ENCODE measurements at places on chromosomes 12 and 14.

GRCh38 chr12:64006211-64006825 lies 161.8 kb downstream of the SRGAP1 start:
- no peak for DNase-seq

DNA sequence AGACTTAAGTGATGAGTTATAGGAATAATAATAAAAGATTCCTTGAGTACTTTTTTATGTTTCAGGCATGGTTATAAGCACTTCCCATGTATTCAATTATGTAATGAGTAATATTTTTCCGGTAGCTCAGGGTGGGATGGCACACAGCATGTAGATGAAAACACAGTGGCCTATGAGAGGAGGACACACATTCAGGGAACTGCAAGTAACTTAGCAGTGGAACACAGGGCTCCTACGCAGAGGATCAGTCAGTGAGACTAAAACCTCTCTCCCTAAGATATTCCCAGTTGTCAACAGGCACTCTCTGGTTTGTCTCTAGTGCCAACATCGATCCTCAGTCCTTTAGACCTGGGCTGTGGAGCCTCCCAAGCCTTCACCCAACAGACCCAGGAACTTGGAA lies 219.4 kb downstream of the DIO2 start:
- DNase-seq: no peak

- DNase-seq: no peak
These were observed 46.8 kb upstream of the PCED1B start for GRCh38 chr12:47032644-47033043.

GRCh38 chr12:28107679-28108078 lies 82.6 kb upstream of the CCDC91 start:
- DNase-seq: no peak

GRCh38 chr14:103372552-103373304 lies 12.5 kb upstream of the MARK3 start:
- DNase-seq: peak; percentile 60

- DNase-seq: no peak
These were observed 164.6 kb downstream of the EGLN3 start for GRCh38 chr14:33786091-33786825.

DNA sequence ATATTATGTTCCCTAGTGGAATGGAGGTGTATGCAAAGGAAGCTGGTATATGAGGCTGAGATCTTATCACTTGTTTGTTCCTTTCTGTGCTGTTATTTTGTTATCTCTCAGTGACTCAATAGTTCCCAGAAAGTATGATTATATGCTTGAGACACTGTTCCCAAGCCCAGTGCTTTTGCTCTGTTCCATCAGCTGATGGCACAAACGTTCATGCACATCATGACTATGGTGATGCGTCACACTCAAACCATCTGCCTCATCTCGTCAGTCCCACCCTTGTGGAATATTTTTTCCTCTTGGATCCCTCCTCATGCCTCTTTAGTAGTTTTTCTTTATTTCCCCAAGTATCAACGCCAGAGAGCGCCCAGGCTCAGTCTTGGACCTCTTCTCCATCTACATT lies 786.9 kb downstream of the AACS start:
- no peak for DNase-seq

GRCh38 chr12:59927032-59927431 lies 331.2 kb downstream of the SLC16A7 start:
- no peak for DNase-seq

DNA sequence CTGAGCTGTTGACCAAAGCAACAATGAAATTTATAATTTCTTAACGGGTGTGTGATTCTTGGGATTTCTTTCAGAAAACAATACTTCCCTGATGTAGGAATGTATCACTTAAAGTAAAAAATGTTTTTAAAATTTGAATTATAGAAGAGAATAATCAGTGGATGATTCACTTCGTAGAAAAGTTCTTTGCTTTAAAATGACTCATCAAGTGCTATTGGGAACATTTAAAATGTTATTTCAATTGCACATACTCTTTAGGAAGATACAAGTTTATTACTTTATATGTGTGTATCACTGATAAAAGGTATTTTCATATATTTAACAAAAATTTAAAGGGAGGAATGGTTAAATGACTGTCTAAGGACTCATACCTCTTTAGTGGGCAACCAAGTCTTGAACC lies 155.3 kb downstream of the PDE3A start:
- no peak for DNase-seq

GRCh38 chr14:99603471-99604277 lies at the start of gene CCDC85C:
Gene CCDC85C, minus strand, starts transcription at chr14:99604207. Its CDS starts 248 bp downstream, at chr14:99603959.
- peak; percentile 71 for DNase-seq

- DNase-seq: no peak
These were observed 71.8 kb upstream of the BCAT1 start for GRCh38 chr12:25020621-25021243.

DNA sequence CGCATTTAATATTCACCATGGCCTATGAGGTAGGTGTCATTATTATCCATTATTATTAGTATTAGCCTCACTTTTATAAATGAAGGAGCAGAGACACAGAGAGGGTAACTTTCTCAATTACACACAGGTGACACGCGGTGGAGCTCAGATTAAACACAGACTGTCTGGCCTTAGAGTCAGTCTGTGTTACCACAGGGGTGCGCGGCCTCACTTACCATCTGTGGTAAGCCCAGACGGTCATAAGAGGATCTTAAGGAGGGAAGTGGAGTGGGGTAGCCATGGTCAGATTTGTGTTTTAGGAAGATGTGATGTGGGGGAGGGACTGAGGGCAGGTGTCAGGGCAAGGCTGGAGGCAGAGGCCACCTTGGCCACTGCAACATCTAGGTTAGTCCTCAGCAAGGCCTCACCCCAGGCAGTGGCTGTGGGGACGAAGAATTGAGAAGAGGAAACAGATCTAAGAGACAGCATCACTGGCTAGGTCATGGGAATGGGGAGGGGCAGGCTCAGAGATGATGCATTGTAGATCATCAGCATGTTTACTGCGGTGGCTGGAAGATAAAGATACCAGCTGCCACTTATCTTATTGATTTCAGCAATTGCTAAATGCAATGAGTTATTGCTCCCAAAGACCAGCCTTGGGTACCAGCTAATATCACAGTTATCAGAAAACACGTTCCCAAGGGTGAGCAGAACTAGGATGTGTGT lies 67.1 kb downstream of the SERPINA3 start:
- no peak for DNase-seq

GRCh38 chr14:52053044-52053443 lies 15.8 kb downstream of the NID2 start:
- DNase-seq: no peak

DNA sequence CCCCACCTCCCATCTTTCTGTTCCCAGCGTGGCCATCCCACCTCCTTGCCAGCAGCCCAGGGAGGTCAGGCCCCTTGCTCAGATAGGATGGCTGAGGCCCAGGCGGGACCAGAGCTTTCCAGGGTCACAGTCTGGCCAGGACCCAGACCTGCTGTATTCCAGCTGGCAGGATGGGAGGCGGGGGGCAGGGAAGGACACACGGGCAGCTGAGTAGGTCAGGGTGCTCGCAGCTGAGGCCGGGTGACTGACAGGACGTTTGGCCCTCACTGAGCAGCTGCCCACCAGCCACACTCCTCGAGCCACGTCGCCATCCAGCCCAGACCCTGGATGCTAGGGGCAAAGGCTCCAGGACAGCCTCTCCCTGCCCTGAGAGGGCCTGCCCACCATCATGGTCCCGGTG lies 4.0 kb downstream of the NUDT14 start:
- no peak for DNase-seq

GRCh38 chr12:106135781-106136180 lies 3.0 kb downstream of the NUAK1 start:
- no peak for DNase-seq

GRCh38 chr12:53461059-53461458 lies 9.2 kb downstream of the PCBP2 start:
- DNase-seq: no peak

GRCh38 chr14:24409192-24409591 lies 10.4 kb downstream of the NYNRIN start:
- DNase-seq: peak; percentile 38

DNA sequence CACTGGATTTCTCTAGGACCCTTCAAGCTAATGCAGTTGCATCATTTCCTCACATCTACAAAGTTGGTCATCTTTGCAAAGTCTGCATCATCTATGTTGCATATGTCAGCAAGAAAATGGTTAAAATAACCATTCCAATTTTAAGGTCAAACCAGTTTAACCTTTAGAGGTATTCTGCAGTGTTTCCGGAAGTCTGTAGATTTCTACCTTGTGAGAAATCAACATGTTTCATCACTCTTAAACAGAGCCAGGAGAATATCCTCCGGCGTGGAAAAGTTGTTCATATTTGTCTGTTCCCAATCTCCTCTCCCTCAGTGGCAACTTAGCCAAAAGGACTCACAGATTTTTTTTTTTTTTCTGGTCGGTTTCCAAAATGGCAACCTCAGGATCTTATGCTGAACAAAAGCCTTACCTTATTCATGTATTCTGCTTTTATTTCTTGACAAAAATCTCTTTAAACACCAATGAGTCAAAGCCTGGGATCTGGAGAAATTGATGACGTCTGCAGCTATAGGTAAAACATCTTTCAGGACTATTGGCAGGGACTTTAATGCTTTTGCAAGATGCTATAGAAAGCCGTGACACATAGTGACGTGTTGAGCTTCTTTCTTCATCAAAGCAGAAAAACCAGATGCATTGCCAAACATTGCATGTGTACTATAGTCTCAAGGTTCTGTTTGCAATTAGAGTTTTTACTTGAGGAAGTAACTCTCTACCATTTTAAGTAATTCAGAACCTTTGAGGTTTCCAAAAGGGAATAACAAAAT lies 16.0 kb upstream of the CDK17 start:
- no peak for DNase-seq

- no peak for DNase-seq
These were observed 45.0 kb upstream of the OR6J1 start for GRCh38 chr14:22689199-22689598.

DNA sequence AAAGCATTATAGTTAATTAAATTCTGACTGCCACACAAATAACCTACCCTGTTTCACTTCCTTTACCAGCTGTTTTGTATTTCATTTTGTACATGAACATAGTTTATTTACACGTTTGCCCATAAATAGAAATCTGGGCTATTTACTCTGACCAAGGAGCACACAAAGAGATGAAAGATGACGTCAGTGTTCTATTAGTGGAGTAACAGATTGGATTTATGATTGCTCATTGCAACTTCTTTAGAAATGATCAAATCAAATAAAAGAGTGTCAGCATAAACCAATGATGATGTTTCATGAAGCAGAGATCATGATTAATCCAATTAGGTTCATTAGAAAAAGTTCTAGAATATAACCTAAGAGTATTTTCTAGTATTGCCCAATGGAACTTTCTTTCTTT lies 12.0 kb upstream of the RTL1 start:
- DNase-seq: no peak

GRCh38 chr12:78964521-78964920 lies 99.9 kb downstream of the SYT1 start:
- DNase-seq: no peak

- no peak for DNase-seq
These were observed 36.8 kb downstream of the CCDC88C start for GRCh38 chr14:91380610-91381371.

DNA sequence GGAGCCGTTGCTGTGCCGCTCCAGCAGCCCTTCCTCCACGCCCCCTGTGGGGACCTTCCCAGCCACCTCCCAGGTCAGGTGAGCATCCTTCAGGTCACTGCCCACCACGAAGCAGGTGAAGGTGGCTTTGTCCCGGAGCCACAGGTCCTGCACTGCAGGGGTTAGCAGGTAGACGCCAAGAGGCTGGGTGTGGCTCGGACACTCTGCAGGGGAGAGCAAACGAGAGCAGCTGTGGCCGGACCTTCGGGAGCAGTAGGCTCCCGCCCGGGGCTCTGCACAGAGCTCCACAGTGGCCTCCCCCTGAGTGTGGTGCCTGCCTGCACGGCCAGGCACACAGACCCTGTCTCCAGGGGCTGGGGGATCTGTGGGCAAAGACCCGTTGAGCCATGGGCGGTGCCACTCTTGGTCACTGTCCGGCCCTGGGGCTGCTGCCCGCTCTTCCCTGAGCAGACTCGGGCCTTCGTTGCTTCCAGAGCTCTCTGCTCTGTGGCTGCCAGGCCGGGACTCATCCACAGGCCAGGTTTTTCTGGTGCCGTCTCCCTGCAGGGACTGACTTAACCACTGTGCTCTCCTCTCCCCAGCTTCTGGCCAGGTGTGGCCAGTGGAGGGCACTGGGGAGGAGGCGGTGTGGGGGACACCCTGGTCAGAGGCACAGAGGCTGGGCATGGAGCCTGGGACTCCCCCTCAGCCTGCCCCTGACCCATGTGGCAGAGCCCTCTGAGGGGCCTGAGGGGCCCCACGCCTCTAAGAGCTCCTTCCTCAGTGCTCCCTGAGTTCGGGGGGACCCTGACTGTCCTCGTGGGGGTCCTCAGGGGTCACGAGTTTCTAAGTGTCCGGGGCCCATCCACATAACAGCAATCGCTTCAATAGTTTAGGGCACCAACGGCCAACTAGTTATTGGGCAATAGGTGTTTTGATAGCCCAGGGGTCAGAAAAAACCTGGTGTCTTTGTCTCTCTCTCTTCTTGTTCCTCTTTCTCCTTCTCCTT lies 314.9 kb downstream of the TMEM121 start:
- DNase-seq: no peak

- no peak for DNase-seq
These were observed 5.0 kb downstream of the IGF1 start for GRCh38 chr12:102475355-102475754.

DNA sequence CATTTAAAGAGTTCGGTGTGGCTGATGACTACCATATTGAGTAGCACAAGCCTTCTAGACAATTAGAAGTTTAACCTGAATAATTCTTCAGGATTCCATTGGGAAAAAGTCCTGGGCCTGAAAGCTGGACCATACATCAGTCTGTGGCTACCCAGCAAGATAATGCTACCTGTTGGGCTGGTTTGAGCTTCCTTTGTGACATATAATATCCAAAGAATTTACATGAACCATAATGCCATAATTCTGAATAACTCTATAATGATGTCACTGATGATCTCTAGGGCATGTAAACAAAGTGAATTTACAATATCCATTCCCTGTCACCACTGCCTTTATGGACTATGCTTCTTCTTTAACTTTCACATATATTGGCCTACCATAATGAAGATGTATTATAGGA lies 3.8 kb upstream of the YBX3 start:
- DNase-seq: no peak

DNA sequence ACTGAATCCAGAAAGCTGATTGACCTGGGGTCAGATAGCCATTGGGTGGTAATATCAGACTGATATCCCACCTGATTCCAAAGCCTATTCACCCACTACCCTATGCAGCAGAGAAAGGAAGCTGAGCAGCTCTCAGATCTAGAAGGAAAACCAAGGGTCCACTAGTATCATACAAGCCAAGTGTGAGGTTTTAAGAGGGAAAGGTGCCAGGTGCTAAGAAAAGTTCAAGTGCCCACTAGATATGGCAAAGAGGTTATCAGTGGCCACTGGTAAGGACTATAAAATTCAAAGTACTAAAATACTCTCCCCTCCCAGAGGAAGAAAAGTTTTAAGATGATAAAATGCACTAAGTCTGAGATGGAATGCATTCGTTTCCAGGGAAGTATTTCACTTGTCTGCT lies 85.6 kb downstream of the PPM1H start:
- no peak for DNase-seq

DNA sequence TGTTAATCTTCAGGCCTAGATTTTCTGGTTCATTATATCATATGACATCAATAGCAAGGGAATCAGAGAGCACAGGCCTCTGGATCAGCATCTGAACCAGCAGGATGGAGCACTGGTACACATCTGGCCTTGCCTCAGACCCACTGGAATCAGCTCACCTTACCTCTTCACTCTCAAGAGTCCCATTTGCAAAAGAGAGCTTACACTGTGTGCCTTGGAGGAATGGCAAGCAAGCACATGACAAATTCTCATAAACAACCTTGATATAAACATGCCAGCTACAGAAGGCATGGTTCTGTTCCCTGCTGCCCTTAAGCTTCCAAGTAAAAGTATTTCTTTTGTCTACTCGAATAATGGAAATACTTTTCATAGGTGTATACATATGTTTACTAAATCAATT lies 128.6 kb upstream of the CPM start:
- DNase-seq: no peak
